IPS DF 6.9 (cell line): ENCODE measurements at places on chromosomes 13 and 19.

GRCh38 chr19:8204961-8205360 is 4.2 kb upstream of the CERS4 start:
- no peak overlapping the region for H3K4me3 ChIP-seq
- peaks cover 1% of the 10 kb centered on the region for H3K4me1 ChIP-seq
- H3K36me3 ChIP-seq = no peaks in the 10 kb centered on the region
- DNase-seq = no peak

- no peaks in the 10 kb centered on the region for H3K4me1 ChIP-seq
- H3K27ac ChIP-seq = no peak overlapping the region
These were observed 23.5 kb downstream of the LGALS16 start for GRCh38 chr19:39679056-39679790.

GRCh38 chr13:63700350-63700749 is 2284.7 kb upstream of the PCDH20 start:
- no peak overlapping the region for H3K4me3 ChIP-seq
- H3K27me3 ChIP-seq = no peaks in the 10 kb centered on the region
- no peak overlapping the region for H3K27ac ChIP-seq
- no peaks in the 10 kb centered on the region for H3K36me3 ChIP-seq
- DNase-seq = no peak
- H3K4me1 ChIP-seq = no peaks in the 10 kb centered on the region

DNA sequence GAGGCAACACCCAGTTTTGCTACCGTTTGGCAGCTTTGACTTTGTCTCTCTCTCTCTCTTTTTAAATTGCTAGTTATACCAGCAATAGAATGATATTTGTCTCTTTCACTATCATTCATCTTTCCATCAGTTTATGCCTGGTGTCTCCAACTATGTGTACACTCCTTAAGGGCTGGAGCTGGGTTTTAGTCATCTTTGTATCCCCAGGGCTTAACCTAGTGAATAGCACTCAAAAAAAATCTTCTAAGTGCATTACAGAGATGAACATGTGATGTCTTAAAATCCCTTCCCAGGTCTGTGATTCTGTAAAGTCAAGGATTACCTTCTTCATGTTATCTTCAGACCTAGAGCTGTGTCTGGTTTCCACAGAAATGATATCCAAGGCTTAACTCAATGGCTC is 7.8 kb upstream of the UBL3 start:
- no peak for DNase-seq
- no peaks in the 10 kb centered on the region for H3K27me3 ChIP-seq
- no peak overlapping the region for H3K27ac ChIP-seq
- no peak overlapping the region for H3K4me3 ChIP-seq

GRCh38 chr19:2021453-2022140 is 6.1 kb upstream of the BTBD2 start:
- no peaks in the 10 kb centered on the region for H3K27me3 ChIP-seq
- no peak overlapping the region for H3K27ac ChIP-seq
- no peak for DNase-seq

DNA sequence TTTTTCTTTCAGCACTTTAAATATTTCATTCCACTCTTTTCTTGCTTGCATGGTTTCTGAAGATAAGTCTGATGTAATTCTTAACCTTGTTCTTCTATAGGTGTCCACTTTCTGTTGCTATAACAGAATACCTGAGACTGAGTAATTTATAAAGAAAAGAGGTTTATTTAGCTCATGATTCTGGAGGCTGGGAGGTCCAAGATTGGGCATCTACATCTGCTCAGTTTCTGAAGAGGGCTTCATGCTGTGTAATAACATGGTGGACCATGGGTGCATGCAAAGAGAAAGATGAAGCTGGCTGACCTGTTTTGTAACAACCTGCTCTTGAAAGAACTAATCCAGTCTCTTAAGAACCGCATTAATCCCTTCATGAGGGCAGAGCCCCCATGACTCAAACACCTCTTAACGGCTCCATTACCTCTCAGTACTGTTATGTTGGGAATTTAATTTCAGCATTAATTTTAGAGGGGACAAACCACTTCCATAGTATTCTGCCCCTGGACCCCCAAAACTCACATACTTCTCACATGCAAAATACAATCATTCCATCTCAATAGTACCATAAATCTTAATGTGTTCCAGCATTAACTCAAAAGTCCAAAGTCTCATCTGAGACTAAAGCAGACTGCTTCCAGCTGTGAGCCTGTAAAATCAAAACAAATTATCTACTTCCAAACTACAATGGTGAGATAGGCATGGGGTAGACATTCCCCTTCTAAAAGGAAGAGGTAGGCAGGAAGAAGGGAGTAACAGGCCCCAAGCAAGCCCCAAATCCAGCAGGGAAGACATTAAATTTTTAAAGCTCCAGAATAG is 9.6 kb upstream of the FGF9 start:
- DNase-seq = no peak
- no peaks in the 10 kb centered on the region for H3K27me3 ChIP-seq
- H3K4me1 ChIP-seq = no peaks in the 10 kb centered on the region
- no peak overlapping the region for H3K27ac ChIP-seq
- H3K36me3 ChIP-seq = no peaks in the 10 kb centered on the region
- no peak overlapping the region for H3K4me3 ChIP-seq

DNA sequence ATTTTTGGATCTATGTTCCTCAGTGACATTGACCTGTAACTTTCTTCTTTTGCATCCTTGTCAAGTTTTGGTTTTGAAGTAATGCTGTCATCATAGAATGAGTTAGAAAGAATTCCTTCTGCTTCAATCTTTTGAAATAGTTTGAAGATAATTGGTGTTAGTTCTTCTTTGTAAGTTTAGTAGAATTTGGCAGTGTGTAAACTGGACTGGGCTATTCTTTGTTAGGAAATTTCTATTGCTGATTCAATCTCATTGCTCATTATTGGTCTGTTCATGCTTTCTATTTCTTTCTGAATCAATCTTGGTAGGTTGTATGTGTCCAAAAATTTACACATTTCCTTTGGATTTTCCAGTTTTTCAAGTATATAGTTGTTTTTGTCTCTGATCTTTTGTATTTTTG is 101.7 kb upstream of the SPRY2 start:
- H3K36me3 ChIP-seq = no peaks in the 10 kb centered on the region
- no peaks in the 10 kb centered on the region for H3K27me3 ChIP-seq
- no peaks in the 10 kb centered on the region for H3K4me1 ChIP-seq
- H3K4me3 ChIP-seq = no peak overlapping the region
- DNase-seq = no peak
